ENCODE measurements at places on chromosomes 11 and 22. TPM values are rescaled to one million over a fixed set of nuclear protein-coding genes. Genes with fewer than 3 reads are reported as not detected.

The OR2AG1 gene
- total RNA-seq, result not detected

The OPCML gene
- not detected for total RNA-seq

The SCUBE2 gene
- total RNA-seq, result 0.17 TPM

DNA sequence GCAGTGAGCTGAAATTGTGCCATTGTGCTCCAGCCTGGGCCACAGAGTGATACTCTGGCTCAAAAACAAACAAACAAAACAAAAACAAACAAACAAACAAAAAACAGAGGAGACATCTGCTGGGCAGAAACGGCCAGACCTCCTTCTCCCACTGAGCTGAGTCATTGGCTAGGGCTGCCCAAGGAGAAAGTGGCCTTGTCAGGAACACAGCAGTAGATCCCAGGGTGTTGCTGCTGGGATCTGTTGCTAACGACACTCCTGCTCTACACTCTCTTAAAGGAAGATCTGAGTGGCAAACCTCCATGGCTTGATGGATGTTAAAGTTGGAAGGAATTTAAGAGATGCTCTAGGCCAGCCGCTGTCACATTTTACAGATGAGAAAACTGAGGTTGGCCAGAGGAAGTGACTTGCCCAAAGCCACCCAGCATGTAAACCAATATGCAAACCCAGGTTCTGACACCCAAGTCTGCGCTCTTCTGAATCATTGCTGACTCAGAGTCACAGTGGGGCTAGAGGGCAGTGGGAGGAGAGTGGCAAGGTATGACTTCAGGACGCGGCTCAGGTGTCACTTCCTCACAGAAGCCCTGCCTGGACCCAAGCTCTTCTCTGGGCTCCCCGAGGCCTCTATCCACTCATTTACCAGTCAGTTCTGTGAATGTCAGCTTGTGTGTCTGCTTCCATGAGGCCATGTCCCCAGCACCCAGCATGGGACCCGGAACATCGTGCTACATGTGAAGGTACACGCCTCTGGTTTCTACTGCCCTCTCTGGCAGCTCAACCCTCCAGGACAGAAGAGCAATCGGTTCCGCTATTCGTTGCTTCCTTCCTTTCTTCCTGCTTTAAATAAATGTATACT lies 11.3 kb upstream of the GDPD5 start:
- no peak for DNase-seq
- H3K4me1 ChIP-seq, result peaks cover 26% of the 10 kb centered on the region
- H3K36me3 ChIP-seq, result no peaks in the 10 kb centered on the region
- H3K27me3 ChIP-seq, result no peaks in the 10 kb centered on the region

DNA sequence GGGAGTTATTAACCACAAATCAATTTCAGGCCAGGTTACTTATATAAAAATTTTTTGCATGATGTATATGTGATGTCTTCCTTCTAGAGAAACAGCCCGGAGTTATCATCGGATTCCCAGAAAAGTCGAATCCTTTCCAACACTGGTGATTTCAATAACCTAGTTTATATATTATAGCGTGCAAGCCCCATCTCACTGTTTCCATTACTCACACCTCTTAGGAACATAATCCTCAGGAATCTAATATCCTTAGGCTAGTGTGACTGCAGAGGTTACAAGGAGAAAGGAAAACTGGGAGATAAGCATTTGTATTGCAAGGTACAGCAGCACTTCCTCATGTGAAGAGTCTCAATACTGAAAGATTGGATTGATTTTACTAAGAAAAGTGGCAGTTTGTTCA lies 20.3 kb downstream of the ARHGAP20 start:
- no peaks in the 10 kb centered on the region for H3K27me3 ChIP-seq
- H3K27ac ChIP-seq, result no peak overlapping the region

DNA sequence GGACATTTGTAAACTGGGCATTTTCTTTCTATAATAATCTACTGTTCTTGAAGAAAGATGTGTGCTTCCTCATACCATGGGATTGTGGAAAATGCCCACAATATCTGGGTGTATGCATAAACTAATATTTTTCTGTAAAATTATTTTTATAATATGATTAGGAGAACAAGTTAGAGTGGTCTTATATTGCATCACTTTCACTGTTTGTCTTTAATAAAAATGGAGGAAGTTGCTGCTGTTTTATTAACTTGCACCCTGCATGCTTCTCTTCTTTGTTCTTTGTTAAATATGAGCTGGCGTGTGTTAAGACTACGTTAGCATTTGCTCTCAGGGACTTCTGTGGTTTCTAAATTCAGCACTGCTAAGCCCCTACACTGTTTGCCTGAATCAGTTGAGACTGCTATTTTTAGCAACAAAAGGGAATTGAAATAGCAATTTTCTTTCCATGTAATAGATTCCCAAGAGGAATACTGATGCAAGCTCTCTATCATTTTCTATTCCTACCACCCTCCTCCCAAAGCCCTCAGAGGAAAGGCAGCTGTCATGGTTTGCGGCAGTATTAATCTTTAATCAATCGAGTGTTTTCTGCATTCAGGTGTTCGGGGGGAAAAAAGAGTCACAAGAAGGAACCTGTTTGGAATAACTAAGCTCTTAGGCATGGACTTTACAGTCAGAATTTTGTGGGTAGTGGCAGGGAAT lies 56.1 kb downstream of the HSD17B12 start:
- no peak overlapping the region for H3K27ac ChIP-seq
- DNase-seq, result no peak
- H3K27me3 ChIP-seq, result no peaks in the 10 kb centered on the region
- no peaks in the 10 kb centered on the region for H3K36me3 ChIP-seq
- no peak overlapping the region for H3K4me3 ChIP-seq
